ENCODE measurements at places on chromosomes 4 and X.

DNA sequence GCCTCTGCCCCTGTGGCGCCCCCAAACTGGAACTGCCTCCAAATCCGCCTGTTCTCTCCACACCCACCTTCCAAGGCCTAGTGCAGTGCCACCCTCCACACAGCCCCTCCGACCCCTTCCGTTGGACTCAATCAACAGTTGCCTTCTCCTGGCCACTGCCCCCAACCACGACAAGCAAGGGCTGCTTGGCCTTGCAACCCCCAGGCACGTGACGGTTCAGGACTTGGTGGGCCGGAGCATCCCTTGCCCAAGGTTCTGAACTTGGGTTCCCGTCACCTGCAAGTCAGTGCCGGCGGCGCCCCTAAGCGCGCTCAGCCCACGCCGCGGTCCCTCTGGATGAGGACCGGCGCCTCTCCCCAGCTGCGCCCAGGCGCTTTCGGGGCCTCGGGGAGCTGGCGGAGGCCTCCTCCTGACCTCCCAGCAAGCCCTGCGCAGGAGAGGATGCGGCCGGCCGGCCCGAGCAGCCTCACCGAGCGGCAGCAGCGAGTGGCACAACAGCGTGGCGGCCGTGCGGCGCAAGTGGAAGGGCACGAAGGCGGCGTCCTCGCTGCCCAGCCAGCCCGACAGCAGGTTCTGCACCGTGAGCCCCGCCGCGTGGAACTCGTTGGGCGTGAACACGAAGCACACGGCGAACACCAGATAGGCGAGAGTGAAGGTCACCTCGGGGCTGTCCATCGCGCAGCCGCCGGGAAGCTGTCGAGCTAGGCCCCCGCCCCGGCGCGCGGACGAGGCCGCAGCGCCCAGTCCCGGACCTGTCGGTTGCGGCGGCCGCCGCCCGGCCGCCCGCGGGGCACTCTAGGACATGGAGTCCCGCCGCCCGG is 750 bp downstream of the TMEM129 start:
- DNase-seq, result peak; percentile 69

DNA sequence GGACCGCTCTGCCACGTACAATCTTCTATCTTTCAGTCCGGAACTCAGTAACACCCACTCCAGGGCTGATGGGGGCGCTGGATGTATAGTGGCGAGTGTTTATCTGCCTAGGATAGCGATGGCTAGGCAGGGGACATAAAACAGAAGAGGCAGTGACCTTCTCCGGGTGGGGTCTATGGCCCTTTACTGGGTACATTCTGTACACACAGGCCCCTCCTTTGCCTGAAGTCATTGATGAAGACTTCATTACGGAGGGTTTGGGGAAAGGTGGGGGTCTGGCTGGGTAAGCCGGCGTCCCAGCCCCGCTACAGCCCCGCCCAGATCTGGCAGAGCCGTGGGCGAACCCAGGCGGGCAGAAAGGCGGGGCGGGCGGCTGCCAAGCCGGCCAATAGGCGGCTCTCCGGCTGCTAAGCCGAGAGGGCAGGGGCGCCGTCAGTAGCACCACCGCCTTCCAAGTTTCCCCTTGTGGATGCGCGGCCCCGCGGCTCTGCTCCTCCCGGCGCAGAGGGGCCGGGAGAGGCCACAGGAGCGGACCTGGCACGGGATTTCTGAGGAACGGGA is at the start of gene CHST7:
Gene CHST7 (plus strand): TSS at position 435 of the 561 bp plus-strand sequence. CDS start 167 bp downstream, outside the sequence.
- peak; percentile 83 for DNase-seq

GRCh38 chr4:159758061-159758460 is 655.2 kb downstream of the RAPGEF2 start:
- no peak for DNase-seq

DNA sequence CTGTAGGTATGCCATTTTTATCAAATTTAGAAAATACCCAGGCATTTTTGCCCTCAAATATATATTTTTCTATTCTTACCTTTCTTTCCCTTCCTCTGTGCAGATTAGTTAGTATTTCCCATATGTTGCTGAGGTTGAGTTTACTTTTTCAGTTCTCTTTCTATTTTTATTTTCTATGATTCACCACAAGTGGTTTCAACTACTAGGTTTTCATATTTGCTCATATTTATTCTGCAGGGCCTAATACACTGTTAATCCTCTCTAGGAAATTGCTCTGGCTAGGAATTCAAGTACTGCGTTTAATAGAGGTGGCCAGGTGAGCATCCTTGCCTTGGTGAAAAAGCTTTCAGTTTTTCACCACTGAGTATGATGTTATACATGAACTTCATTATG is 1535.3 kb upstream of the PCDH10 start:
- no peak for DNase-seq

DNA sequence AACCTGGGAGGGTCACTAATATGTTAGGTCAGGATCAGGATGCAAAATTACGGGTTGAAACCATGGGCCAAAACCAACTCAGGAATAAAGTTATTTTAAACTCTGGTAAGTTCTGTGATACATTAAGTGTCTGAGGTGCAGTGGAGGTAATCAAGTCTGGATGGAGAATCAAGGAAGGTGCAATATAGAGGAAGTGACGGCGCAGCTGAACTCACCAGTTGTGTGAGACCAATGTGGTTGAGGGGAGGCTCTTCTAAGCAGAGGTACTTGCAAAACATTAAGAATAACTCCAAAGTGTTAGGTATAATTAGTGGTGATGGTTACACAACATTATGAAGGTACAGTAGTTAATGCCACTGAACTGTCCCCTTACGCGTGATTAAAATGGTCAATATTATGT is 19.7 kb downstream of the GAB3 start:
- DNase-seq, result no peak

- DNase-seq, result peak; percentile 73
Measured at GRCh38 chrX:107826238-107827029, 768 bp downstream of the MID2 start.

DNA sequence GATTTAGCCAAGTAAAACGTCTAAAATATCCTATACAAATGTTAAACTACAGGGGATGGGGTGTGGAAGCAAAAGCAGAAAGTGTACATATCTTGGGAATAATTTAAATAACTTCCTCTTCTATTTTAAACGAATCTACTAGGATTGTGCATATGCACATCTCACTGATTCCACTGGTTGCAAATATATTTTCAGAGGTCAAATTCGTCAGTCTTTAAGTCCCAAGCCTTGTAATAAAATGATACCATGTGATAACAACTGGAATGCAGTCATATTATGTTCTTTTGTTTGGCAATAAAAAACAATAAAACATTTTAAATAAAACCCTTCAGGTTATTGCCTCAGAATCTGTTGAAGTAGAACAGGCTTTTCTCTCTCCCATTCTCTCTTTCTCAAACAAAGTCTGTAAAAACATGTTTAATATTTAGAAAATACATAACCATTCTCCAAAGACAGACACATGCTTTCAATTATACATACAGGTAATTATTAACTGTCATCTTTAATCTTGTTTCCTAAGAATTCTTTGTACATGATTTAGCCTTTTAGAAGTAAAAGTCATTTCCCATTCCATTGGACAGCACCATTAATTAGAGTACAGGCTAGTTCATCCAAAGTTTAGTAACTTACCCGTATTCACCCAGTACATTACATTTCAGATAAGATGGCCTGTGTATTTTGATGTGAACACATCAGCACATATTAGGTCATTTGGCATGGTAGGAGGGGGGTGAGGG is 421.1 kb downstream of the PCDH7 start:
- DNase-seq, result no peak

DNA sequence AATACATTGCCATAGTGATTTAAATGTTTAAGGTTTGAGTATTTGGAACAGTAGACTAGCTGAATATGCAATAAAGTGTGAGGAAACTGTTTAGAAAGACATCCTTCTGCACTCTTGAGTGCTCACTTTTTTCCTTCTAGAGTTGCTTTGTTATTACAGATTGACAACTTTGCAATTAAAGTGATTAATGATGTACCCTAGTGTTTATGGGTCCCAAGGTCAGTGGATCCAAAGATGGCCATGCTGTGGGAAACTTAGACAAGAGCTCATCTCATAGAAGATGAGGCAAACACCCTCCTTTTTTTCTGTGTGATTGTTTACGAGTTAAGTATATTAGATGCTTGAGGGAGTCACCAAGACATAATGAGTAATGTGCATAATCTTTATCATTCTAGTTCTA is 118.8 kb downstream of the PDLIM5 start:
- no peak for DNase-seq

DNA sequence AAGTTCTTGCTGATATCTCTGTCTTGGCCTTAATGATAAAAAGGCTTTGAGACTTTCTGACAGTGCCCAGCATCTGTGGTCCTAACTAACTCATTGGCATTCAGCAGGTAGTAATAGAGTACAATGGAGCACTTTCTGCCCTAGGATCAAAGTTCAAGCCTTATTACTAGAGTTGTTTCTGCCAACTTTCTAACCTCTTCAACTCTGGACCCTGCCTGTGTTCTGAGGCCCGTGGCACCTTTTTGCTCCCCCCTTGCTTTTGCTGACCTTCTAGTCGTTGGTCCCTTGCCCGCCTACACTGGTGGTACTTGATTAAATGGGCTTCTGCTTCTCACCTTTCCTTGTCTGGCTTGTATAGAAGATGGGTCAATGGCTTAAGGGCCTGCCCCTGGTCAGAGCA is 126.3 kb downstream of the PPARGC1A start:
- DNase-seq, result no peak

- DNase-seq, result no peak
Measured at GRCh38 chr4:86483773-86484172, 110.3 kb upstream of the PTPN13 start.

- DNase-seq, result peak; percentile 49
Measured at GRCh38 chr4:78651250-78651860, 99.8 kb downstream of the ANXA3 start.

DNA sequence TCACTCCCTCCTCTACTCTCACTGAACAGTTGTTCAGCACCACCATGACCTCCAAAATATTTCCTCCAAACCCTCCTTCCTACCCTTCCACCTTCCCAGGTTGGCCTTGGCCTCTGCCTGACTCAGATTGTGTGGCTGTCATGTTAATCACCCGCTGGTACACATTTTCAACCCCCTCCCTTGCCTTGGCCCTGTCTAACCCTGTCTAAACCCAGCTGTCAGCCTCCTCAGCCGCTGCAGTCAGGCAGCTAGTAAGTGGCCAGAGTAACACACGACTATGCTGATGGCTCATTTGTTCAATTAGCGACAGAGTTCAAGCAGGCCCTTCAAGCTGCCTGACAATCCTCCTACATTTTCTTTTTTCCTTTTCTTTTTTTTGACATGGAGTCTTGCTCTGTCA is 18.0 kb downstream of the ING2 start:
- no peak for DNase-seq

- DNase-seq, result no peak
Measured at GRCh38 chr4:65461781-65462180, 208.5 kb downstream of the EPHA5 start.

GRCh38 chrX:40258909-40259308 is 161.2 kb upstream of the BCOR start:
- DNase-seq, result no peak

DNA sequence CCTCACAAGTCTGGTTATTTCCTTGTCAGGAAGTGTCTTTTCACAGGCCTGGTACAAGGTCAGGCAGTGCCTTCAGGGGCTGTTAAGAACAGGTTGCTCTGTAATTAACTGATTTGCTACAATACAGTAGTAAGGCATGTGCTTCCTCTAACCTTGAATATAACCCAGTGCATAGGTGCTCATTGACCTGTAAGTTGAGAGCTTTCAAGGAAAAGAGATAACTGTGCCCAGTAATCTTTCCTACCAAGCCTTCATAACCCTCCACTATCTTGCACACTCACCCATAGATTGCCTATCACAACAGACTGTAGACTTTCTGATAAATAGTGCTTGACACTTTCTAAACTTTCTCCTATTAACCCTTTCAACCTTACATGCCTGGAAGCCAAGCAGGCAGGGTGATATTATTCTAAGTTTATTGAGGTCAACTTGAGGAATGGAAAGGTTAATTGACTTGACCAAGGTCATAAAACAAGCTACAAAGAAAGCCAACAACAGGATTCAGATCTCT is 148.1 kb downstream of the PPARGC1A start:
- DNase-seq, result no peak

DNA sequence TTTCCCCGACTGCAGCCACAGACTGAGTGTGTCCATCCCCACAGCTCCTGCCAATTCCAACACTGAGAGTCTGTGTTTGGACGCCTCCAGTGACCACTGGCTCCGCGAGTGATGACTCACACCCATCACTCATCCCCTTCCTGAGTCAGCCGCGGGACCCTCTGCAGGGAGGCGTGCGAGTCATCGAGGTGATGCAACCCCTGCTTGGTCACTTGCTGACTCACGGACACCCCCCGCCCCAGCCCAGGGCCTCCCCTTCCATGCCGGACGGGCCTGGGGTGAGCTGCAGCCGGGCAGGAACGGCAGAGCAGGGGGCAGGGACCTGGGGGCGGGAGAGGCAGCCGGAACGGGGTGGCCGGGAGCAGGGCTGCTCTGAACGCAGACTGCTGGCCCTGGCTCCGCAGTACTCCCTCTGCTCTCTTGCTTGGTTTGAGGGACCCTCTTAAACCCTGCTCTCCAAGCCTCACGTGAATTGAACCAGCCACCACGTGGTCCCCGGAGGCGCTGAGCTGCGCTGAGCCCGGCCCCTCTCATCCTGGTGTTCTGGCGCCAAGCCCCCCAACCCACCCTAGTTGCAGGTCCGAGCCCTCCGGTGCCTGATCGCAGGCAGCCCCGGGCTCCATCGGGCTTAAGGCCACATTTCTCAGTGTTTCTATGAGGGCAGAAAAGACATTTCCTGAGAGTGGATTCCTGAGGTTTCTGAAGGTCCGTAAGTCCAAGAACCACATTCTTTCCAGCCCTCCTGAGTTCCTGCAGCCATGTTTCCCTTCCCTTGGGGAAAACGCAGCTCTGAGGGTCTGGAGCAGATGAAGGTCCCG is 32.4 kb downstream of the FGFRL1 start:
- peak; percentile 99 for DNase-seq

GRCh38 chrX:136697156-136697555 is 49.2 kb downstream of the CD40LG start:
- DNase-seq, result no peak

DNA sequence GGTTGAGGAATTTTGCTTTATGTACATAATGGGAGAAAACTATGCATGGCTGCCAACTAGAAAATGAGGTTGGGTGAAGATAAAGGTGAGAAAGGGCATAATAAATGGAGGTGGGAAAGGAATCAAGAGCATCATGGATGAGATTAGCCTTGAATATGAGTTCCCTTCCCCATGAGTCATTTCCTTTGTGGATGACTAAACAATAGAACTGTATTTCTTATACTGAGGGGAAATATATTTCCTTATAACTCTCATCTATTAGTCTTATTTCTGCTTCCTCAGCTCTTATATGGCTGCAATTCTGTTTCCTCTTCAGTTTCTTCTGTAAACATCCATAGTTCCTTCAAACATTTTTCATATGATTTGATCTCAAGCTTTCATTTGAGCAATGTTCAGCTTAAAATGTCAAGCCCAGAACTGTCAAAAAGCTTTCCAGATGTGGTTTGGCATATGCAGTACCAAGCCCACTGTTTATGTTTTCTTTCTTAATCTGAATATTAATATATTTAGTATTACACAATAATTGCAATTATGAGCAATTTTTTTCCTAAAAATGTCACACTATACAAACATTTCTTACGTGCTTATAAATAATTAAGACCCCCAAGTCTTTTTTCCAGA is 100.7 kb upstream of the GRPR start:
- peak; percentile 61 for DNase-seq

GRCh38 chr4:125123570-125124109 is 191.1 kb upstream of the FAT4 start:
- no peak for DNase-seq
